ENCODE measurements at places on chromosomes 4 and X.

DNA sequence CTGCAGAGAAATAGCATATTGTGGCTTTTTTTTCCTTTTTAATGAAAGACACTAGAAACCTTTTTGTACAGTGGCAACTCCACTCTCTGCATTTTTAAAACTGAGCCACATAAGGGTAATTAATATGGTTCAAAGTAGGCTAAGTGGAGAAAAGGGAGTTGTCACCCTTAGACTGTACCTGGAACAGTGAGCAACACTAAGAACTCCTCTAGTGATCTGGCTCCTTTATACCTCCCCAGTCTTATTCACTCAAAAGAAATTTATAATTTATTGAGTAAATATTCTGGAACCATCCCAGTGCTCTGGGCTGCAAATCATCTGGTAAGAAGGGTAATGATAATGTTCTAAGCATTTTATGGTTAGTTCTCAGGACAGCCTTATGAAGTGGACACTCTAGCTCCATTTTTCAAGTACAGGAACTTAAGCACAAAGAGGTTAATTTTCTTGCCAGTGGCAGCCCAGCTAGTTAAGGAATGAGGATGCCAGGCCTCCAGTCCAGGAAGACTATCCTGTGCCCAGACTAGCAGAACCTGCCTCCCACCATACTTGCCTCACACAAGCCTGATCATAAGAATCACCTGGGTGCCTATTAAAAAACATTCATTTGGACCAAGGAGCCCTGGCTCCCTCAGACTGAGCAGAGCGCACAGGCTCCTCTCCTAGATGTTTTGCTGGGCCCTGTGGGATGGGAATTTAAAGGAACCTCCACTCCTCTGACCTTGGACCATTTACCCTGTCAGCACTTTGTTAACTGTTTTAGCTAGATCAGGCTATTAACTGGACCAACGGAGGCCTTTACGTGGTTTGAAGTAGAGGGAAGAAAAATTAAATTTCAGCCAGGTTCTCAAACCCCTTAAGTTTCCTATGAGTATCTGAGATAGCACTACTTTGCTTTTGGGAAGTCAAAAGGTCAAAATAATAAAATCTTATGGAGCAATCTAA, 102.6 kb downstream of the PDE5A start:
- no peak for DNase-seq

DNA sequence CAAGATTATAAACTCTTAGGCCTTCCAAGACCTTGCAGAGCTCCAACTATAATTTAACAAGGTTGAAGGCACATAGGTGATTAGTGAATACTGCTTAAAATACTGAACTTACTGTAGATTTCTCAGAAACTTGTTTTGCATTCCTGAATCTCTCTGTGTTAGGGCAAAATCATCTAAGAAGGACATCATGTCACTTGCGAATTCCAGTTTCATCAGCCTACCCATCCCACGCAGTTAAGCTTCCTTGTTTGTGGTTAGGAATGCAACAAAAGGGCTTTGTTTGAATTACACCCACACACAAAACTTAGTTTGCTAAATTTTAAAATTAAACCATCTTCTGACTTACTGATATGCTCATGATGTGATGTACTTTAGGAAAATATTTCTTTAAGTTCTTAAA, 174.0 kb downstream of the SOWAHB start:
- no peak for DNase-seq

DNA sequence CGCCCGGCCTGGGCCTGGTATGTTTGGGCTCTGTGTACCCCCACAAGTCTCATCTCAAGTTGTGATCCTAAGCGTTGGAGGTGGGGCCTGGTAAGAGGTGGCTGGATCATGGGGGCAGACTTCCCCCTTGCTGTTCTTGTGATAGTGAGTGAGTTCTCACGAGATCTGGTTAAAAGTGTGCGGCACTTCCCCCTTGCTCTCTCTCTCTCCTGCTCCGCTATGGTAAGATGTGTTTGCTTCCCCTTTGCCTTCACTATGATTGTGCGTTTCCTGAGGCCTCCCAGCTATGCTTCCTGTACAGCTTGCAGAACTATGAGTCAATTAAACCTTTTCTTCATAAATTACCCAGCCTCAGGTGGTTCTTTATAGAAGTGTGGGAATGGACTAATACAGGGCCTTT, 53.0 kb downstream of the CHST7 start:
- no peak for DNase-seq

DNA sequence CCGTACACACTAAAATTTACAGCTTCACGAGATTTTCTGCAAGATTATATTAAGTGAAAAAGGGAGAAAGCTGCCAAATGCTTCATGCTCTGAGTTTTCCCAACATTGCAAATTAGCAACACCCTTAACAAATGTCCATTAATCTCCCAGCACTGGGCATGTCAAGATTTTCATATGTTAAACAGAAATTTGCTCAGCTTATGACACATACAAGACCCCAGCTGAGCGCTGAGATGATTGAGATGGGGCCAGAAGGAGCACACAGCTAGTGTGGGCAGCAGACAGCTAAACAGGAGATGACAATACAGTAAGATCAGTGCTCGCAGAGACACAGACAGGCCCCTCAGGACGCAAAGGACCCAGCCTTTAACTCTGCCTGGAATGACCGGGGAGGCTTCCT, 208.8 kb downstream of the STK32B start:
- DNase-seq = no peak

DNA sequence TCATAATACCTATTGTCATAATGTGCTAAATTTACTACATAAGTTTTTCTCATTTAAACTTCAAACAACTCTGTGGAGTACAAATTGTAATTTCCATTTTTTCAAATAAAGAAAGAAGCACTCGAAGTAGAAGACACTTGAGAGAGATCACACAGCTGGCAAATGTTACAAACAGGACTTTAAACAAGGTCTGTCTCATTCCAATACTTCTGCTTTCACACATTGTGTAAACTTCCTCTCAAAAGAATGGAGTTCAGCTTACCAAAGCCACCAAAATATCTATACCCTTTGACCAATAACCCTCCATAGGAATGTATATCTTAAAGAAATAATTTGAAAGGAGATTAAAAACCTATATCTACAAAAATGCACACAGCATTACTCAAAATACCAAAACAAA, 88.3 kb downstream of the OPHN1 start:
- DNase-seq = no peak

DNA sequence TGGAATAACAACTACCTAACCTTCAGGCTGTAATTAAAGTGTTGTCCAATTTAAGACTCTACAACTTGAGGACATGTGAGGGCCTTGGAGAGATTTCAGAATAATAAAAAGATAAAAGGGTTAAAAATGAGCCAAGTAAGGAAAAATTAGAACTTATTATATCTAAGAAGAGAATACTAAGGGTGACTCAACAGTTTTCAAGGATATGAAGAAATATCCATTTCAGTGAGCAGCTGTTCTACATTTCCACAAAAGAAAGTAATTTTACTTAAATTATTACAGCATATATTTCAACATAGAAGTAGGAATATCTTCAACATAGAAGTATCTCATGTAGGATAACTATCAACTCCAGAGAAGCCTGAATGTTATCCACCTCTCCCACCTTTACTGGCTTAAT, 11.3 kb downstream of the SNX12 start:
- no peak for DNase-seq

DNA sequence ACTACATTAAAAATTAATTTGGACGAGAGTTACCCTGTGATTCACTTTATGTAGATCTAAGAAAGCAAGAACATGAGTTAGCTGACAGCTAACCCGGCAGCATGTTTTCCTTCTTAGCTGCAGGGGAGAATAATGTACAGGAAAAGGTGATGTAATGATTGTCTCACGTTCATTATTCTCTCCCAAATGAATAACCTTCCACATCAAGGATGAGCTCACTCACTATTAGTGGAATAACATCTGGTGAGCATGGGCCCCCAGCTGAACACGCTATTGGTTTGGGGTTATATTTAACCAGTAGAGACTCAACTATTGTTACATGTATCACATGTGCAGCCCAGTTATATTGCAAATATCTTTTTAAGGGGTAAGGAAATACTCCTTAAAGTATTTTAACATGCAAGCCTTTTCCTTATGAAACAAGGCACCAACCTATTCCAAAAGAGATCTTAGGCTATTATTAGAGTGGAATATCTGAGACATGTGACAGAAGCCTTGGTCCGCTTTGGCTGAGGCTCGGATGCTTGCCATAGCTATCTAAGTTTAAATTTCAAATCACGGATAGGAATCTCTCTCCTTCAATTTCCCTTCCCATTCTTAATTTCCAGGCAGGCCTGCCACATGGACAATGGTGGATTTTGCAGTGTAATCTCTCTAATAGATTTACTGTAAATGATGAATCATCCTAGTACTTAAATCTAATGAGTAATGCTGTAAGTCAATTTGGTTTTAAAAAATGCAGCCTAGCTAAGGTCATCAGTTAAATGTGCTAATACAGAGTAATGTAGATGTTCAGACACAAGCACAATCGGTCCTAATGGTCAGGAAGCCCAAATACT, 99.0 kb upstream of the OTUD4 start:
- no peak for DNase-seq

DNA sequence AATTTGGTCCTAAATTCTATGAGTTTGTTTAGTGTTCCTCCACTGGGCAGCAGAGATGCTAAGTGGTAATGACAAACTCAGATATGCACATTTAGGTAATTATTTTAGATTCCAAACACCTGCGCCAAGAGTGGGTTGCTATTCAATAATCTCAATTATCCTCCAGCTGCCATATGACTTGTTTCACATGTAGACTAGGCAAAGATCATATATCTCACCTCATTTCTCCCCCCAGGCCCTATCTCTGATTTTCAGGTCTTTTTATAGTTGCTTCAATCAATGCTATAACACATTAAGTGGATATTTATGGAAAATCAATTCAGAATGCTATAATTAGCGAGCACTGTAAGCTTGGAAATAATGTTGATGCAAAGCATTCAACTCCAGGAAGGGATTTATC, 217.6 kb downstream of the KCTD8 start:
- DNase-seq = no peak

- no peak for DNase-seq
These were observed 1271.0 kb downstream of the RAPGEF2 start for GRCh38 chr4:160373911-160374310.

- DNase-seq = no peak
These were observed 44.3 kb downstream of the IL21 start for GRCh38 chr4:122576261-122577188.

- DNase-seq = no peak
These were observed 13.8 kb downstream of the USP46 start for GRCh38 chr4:52645300-52645699.

- no peak for DNase-seq
These were observed 102.2 kb downstream of the SPCS3 start for GRCh38 chr4:176422001-176422400.

DNA sequence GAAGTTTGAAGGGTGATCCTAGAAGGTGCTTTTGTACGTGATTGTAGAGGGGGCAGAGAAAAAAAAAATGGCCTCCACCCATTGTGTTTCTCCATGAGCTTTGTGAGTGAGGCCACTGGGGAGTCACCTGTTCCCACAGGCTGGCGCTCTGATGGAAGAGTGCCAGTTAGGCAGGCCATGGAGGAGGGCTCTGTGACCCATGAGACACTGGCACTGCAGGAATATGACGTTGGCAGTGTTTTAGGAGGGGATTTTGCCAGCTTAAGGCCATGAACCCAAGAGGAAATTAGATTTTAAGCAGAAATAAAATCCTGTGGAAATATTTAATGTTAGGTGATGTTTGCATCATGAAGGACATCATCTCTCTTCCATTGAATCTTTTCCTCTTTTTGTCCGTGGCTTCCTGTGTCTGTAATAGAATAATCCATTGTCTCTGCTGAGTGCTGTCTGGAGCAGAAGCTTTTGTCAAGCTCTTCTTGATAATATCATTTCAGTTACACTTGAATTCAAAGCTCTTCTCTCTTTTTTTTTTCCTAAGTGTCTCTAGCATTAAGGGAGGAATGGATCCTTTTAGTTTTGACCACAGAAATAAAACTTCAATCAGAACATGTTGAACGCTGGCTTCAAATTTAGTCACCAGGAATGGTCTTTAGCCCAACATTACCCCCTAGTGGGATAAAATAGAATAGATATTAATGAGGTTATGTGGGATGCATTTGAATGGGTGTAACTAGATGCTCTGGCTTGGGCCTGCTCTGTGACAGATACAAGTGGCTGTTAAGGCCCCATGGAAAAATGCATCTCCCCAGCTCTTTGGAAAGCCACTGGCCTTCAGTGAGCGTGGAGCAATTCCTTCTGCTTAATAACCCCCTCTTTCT, 41.0 kb upstream of the UCP1 start:
- no peak for DNase-seq

DNA sequence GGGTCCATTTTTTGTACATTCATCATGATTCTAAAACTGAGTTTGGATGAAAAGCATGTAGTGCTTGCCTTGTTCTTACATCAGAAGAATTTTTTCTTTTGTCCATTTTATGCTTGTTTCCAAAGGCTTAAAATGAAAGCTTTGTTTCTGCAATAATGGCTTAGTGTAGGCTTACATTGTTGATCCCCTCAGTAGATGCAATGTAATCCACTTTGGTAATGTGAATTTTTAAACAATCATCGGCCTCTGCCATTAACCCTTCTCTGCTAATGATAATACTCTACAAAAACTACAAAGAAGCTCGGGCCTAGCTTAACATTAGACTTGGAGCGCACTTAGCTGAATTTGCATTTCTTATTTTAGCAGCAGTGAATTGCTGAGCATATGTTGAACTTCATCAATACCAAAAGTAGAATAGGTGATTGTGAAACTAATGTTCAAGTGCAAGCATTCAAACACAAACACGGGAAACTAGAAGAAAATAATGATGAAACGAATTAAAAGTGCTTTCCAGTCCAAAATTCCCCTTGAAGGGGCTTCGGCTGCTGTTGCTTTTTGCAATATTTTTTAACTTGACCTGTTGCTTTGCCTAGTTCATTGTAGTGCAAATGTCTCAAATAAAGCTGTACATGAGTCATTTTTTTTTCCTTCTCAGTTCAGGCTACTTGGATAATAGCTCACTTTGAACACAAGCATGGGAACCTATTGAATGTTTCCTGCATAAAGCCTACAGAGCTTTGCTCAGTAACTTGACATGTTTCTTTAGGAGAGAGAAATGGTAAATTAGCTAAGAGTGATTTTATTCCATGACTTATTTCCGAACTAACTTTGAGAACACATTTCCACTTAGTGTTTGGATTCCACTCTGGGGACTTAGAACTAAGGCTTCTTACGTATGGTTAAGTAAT, 66.5 kb downstream of the SLIT2 start:
- DNase-seq = no peak

DNA sequence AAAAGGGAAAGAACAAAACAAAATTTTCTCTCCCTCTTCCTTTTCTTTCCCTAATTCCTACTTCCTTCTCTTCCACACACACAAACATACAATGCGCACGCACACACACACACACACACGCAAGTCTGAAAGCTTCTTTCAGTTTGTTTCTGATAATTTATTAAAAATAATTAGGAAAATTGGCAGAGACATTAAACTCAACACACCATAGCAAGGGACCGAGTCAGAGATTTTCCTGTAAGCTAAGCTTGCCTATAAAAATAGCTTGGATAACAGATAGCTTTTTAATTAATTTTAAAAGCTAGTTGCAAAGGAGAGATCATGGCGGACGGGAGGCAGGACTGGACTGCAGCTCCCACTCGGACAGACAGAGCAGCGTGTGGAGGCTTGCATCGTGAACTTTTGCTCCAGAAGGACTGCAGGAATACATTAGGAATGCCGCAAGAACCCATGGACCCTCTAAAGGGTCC, 92.6 kb upstream of the MAPK10 start:
- no peak for DNase-seq
